SW 1271 (cell line): ENCODE measurements at places on chromosomes 5 and 9.

DNA sequence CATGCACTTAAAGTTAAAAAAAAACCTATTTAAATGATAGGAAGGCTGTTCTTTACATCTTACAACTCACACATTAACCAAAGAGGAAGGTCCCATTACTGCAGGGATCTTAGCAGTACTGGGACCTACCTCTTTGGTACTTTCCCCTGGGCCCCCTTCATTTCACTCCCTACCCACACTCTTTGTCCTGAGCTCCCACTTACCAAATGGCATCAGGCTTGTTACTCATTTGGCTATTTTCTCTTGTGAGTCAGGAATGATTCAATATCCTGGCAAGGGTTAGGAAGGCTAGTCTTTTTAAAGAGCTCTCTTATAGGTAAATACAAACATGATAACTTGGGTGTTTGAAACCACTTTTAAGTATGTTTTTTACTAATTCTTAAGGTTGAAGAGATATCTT, 117.4 kb upstream of the ELL2 start:
- DNase-seq = peak; percentile 87

DNA sequence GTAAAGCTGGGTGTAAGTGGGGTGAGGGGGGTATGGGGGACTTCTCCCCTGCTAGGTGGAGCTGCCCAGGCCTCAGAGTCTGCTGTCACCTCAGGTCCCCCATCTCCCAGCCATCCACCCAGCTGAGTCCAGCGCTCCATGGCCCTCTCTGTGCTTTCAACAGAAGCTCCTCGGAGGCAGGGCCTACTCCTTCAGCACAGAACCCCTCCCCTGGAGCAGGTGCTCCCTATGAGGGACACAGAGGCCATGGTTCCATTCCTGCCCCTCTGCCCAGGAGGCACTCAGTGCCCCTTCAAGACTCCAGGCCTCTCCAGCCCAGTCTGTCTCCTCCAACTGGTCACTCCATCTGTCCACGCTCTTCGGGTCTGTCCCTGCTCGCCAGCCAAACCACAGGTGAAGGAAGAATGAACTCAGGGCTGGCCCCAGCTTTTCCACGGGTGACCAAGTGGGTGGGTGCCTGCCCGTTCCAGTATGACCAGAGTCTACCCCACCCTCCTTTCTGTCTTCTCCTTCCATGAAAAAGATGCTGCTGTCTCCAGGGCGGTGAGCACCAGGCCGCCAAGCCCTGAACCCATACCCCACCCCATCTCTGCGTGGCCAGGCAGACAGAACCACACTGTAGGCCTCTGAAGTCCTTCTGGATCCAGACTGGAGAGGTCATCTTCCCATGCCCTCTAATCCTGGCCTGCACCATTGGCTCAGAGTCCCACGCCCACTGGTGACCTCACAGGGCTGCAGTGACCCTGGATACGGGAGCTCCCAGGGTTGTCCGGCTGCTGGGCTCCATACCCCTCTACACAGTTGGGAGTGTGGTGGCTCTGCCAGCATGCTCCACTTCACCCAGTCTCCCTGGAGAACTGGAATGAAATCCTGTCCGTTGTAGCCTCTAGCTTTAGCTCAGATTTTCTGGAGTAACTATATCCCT, 11.9 kb downstream of the GBGT1 start:
- DNase-seq = no peak

GRCh38 chr5:125176005-125176390, 429.6 kb upstream of the ZNF608 start:
- no peak for DNase-seq

DNA sequence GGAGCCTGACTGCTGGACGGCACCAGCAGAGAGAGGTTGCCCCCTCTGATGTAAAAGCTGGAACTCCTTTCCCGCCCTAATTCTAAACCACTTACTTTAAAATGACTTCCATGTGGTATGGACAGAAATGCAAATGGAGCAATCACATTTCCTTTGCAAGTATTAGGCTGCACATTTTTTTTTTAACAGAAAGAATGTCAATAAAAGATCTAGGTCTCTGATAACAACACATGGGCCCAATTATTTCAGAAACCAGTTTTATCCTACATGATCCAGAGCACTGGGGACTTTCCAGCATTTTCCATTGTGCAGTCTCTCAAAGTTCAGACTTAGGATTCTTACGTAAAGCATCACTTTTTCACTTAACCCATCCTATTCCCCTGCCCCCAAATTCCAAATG, 203.7 kb downstream of the NXNL2 start:
- DNase-seq = no peak

DNA sequence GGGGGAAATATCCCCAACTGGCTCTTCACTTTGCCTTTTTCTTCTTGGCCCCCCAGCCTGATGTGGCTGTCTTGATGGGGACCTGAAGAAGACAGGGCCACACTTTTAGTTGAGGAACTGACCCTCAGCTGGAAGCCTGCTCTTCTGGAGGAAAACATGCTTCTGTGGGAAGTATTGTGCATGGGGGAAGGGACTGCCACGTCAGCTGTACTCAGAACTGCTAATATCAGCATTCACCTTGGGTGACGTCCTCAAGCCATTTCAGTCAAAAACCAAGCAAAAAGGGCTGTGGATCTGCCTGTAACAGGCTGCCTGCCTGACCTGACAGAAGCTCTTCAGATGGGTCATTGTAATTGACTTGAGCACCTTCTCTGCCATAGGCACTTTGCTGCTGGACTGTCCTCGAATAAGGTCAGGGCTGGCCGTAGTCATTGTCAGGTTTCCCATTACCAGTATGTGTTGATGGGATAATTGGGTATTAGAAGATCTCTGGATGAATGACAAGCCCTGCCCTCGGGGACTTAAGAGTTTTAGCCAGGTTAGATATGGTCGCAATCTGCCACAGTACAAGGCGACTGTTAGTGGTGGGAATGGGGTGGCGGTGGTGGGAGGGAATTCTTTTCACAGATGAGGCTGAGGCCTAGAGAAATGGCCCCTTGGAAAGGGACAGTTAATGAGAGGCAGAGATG, 10.4 kb downstream of the RAI14 start:
- no peak for DNase-seq

- DNase-seq = no peak
Measured at GRCh38 chr9:33453999-33454660, 6.7 kb upstream of the AQP3 start.

DNA sequence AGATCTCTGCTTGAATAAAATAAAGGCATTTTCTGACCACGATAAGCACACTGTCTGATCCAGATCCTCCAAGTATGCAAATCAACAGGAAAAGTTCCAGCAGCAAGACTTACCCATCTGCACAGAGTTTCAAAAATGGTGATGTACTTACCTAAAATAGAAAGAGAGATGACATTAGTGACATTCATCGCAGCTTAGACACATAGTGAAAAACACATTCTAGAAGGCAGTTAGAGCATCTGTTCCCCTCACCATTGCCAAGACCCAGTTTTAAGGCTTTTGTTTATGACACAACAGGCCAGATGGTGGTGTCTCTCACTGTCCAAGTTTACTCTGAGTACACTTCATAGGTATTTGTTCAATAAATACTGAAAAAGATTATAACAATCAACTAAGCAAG, 207.7 kb downstream of the PDE4D start:
- no peak for DNase-seq

DNA sequence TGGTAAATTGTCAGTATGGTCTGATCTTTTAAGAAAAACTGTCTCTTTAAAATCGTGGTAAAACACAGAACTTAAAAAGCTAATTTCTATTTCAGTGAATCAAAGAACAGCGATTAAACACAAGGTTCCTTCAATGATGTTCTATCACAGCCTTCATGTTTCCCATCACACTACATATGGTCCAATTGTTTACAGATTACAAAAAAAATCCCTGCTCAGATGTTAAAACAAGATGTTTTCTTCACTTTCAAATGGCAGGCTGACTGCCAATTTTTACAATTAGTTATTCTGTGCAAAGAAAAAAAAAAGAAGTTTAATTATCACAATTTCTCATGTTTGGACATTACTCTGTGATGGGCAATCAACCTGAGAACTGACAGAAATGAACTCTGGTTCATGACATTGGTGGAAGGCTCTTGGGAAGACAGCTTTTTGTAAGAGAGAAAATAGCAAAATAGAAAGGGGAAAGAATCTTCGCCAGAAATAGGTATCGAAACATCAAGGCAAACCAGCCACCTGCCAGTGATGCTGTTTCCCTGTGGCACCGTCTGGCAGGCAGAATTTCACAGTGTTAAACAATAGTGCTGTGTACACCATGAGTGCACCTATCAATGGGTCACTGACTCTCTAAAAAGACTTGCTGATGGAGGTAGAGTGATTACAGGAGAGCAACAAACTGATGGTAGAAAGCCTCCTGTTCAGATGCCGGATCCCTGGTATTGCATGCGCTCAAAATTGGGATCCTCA, 1020.0 kb upstream of the ARRDC3 start:
- DNase-seq = no peak

- no peak for DNase-seq
Measured at GRCh38 chr9:133468777-133469421, 9.1 kb downstream of the CACFD1 start.

DNA sequence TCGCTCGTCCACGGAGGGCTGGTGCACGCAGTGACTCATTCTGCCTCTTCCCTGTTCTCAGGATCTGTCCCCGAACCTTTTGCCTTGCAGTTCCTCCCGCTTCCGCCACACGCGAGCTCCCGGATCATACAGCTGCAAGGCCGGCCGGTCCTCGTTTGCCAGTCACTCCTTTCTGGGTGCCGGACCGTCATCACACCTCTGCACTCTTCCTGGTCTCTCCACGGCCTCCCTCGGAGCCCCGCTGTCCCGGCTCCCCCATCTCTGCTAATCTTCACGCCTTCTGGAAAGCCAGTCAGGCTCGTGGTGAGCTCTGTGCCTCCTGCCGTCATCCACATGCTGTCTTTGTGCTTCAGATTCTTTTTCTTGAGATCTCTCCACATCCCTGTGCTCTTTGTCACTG, 91.8 kb downstream of the STX17 start:
- no peak for DNase-seq

DNA sequence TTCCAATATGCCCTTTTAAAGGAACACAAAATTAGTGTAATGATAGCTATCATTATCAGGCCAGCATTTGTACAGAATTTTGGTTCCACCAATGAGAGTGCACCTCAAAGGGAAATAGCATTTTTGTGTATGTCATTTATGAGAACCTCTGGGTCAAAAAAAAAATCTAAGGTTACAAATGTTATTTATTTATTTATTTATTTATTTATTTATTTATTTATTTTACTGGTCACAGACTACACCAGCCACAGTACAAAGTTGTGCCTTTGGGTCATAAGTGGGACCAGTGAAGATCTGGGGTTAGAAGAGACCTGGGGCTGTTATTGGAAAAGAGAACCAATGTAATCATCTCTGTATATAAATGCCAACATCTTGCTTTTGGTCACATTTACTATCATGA, 523.9 kb downstream of the CETN3 start:
- no peak for DNase-seq

- no peak for DNase-seq
Measured at GRCh38 chr5:17069995-17070511, 134.0 kb upstream of the MYO10 start.

- DNase-seq = no peak
Measured at GRCh38 chr5:180540050-180540694, 46.0 kb downstream of the CNOT6 start.

- DNase-seq = no peak
Measured at GRCh38 chr5:34858790-34859189, 19.8 kb downstream of the TTC23L start.

- no peak for DNase-seq
Measured at GRCh38 chr5:195401-196160, 4.3 kb downstream of the LRRC14B start.

DNA sequence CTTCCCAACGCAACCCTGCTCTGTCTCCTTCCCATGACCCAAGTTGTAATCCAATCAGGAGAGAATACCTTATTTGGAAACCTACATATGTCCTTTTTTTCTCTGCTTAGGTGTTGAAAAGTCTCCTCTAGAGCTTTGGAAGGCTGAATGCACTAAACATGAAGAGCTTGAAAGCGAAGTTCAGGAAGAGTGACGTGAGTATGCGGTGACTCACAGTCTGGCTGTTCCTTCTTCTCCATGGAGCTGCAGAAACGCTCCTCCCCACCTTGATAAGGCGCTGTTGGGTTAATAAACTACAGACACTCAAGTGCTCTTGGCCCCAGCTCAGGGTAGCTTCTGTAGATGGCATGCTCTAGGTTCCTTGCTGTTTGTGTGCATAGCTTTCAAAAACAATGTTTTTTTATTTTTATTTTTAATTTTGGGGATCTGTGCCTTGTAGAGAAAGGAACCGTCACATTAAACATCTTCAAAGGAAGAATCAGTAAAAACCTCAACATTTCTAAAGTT, 30.7 kb downstream of the RAI14 start:
- DNase-seq = peak; percentile 97

DNA sequence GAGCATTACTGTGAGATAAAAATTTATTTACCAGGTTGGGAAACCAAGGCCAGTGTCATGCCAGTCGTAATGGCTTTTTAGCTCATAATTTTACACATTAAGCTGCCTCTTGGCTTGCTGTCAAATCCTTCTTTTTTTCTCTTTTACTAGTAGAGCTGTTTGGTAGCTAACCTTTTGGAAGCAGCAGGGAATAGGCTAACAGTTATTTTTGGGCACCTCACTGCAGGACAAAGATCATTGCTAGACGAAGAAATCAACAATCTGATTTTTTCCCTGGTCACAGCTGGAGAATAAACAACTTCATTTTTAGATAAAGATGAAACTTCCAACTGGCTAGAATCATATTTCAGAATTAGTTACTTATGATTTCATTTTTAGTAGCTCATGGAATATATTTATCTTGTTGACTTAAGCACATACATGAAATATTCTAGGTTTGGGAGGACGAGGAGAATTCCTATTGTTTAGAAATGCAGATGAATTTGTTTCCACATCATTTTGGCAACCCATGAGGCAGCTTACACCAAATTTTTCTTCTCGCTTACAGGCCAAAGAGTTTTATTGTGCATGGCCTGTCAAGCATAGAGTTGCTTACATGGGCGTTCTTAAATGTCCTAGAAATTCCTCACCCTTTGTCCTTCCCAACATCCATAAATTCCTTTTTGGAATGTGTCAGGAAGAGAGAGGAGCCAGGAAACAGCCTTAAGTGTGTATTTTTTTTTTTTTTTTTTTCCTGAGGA, 19.6 kb downstream of the TNC start:
- no peak for DNase-seq

DNA sequence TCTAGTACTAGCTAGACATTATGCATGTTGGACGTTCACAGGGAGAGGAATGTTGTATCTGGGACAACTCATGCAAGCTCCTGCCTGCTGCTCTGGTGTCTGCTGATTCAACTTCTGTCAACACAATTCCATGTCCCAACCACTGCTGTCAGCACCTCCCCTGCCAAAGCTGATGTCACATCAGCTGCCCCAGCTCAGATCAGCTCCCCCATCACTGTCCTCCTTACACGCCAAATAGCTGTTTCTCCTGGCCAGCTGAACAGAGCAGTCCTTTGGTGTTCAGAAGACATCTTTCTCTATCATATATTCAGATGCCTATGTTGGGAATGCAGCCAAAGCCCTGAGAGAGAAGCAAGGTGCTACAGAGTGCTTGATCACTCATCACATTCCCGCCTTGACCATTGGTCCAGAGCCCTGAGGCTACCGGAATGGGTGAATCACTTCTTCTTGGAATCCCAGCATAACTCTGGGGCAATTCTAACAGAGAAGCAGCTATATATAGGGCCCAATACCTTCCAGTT, 223.3 kb downstream of the SEC61B start:
- DNase-seq = no peak

GRCh38 chr5:169583101-169583423, 511 bp upstream of the SPDL1 start:
- DNase-seq = no peak

GRCh38 chr9:76266649-76267283, 127.5 kb downstream of the RFK start:
- no peak for DNase-seq

GRCh38 chr5:177109810-177110209, 23.1 kb downstream of the FGFR4 start:
- DNase-seq = no peak

- DNase-seq = no peak
Measured at GRCh38 chr5:76099286-76099702, 16.1 kb downstream of the SV2C start.
